ENCODE measurements at places on chromosomes 13 and 19.

GRCh38 chr13:20457670-20458069 is 68.0 kb downstream of the CRYL1 start:
- DNase-seq: no peak

DNA sequence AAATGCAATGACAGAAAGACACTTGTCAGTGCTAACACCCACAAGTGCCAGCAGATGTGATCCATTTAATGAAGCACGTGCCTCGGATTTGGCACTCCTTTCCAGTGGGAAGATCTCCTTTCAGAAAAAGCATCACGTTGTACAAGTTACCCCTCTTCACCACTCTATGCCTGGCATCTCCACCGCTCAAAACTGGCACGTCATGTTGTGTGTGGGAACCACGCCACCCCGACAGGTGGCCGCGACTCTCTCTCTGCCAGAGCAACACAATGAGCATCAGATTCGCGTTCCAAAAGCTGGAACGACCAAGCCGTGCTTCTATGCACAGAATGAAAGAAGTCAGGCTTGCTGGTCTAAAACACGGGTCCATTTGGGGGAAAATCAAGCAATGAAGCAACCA is 24.3 kb downstream of the TMTC4 start:
- DNase-seq: no peak

GRCh38 chr19:39372047-39372802 is 18.7 kb downstream of the PAF1 start:
- DNase-seq: no peak

DNA sequence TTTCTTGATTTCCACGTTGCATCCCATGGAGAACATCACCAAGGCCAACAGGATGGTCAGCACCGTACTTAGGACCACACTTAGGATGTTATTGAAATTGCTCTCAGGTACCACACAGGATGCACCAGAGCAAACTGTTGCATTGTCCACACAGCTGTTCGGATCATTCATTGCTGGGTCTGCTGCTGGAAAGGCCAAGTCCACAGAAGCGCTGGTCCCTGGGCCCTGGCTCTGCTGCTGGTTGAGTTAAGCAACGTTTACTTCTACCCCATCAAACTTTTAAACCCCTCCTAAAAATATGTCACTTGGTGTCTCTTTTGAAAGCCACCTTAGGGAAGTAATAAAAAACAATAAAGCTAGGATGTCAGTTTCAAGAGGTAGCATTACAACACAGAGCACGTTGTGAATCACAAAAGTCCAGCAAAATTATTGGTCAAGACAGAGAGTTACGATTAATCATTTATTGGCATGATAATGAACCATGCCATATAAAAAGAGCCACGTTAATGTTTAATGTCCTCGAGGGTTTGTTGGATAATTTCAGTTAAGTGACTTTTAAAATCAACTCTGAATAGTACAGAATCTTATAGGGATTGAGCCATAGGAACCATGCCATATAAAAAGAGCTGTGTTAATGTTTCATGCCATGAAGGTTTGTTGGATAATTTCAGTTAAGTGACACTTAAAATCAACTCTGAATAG is at the start of gene SLC10A2:
SLC10A2 (minus strand) TSS at position 339 of the 702 bp plus-strand sequence; CDS start at position 171, 168 bp downstream.
- DNase-seq: no peak

DNA sequence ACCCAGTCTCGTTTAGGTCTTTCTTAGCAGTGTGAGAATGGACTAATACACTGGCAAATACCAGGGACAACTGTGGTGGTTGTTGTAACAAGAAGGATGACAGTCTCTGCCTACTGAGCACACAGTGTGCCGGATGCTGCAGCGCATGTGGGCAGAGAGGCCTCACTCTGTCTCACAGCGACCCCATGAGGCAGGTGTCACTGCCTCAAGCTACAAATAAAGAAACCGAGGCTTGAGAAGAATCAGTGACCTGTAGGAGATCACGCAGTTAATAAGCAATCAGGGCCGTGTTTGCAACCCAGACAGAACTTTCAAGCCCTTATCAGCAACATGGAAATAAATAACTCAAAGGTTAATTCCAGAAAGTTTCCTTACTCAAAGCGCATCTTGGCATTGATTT is 40.5 kb upstream of the GAS6 start:
- peak; percentile 59 for DNase-seq

DNA sequence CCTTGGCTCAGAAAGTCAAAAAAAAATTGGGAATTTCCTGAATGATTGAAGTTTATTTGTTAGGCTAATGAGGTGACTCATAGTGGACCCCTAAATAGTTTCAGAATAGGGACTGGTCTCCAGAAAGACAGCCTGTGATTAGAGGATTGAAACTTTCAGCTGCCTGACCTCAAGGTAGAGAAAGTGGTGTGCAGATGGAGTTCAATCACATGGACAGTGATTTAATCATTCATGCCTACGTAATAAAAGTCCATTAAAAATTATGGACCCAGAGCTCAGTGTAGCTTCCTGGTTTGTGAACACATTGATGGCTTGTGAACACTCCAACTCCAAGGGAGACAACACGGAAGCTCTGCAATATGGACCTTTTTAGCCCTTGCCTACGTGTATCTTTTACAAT is 533.2 kb upstream of the PCDH9 start:
- no peak for DNase-seq

DNA sequence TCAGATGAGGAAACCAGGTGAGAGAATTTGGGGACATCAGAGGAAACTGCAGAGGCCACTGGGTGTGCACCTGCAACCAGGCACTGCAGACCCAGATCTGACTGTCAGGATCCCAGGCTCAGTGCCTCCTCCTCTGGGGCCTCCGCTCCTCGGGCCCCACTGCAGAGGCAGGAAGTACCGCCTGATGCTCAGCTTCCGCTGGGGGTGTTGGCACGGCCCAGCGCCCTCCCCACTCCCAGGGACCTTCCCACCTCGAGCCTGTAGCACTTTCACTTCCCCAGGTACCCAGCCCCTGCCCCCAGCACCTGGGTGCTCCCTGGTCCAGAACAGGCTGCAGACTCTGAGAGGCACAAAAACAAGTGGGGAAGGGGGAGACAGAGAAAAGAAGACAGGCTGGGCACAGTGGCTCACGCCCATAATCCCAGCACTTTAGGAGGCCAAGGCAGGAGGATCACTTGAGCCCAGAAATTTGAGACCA is 1.4 kb upstream of the CD37 start:
- peak; percentile 73 for DNase-seq

GRCh38 chr19:2150794-2151338 is 500 bp downstream of the AP3D1 start:
- DNase-seq: peak; percentile 13

- no peak for DNase-seq
Observed at GRCh38 chr13:85541476-85541875, 257.7 kb downstream of the SLITRK6 start.

DNA sequence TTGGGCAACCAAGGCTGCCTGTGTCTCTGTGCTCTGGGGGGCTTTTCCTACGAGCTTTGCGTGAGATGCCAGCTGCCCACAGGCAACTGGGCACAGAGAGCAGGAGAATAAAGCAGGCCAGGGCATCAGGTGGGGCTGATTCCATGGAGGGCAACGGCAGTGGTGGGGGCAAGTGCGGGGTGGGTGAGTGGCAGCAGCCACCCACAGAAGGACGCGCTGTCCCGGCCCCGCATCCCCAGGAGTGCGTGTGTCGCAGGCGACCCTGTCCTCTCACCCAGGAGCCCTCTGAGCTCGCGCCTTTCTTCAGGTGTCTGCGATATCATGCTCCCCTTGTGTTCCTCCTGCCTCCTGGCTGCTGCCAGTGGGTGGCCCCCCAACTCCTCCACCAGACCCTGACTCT is 67.4 kb downstream of the MCF2L start:
- DNase-seq: no peak

- DNase-seq: no peak
Observed at GRCh38 chr19:40512473-40513344, 45.9 kb downstream of the SPTBN4 start.

GRCh38 chr19:17784201-17785008 is 10.5 kb upstream of the B3GNT3 start:
- DNase-seq: peak; percentile 88

- DNase-seq: no peak
Observed at GRCh38 chr19:55209693-55210472, 582 bp upstream of the PTPRH start.

GRCh38 chr13:112510002-112510780 is 77.8 kb downstream of the TUBGCP3 start:
- DNase-seq: peak; percentile 38

DNA sequence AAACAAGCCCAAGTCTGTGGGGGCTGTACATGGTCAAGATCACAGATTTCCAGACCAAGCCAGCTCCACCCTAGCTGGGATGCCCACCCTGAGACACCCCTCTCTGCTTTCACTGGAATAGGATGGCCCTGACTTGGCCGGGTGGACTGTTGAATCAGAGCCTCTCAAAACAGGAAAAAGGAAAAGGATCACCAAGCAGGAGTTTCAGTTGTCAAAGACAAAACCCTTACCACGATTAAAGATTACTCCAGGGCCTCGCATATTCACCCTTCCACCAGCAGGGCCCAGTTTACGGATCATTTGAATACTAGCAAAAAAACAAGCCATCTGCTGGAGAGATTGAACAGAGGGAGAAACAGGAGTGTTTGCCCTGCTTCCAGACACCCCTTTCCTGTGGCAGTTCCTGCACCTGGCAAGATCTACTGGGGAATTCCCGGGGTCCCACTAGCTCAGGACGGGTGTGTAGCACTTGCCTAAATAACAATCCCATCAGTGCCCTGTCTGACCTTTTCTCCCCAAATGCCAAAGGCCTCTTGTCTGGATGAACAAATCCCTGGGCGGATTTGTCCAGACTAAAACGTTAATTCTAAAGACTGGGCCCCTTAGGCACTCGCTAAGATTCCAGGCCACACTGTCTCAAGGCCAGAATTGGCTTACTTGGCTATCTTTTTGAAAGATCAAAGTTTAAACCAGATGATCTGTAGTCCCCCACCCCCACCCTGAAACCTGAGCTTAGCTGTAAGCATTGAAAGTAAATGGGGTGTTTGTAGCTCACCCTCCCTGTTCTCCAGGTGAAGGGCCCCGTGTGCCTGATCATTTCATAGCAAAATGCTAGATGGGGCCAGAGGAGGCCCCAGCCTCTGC is 38.4 kb downstream of the ACTN4 start:
- no peak for DNase-seq

- DNase-seq: no peak
Observed at GRCh38 chr13:91272235-91272777, 75.2 kb upstream of the MIR17HG start.

DNA sequence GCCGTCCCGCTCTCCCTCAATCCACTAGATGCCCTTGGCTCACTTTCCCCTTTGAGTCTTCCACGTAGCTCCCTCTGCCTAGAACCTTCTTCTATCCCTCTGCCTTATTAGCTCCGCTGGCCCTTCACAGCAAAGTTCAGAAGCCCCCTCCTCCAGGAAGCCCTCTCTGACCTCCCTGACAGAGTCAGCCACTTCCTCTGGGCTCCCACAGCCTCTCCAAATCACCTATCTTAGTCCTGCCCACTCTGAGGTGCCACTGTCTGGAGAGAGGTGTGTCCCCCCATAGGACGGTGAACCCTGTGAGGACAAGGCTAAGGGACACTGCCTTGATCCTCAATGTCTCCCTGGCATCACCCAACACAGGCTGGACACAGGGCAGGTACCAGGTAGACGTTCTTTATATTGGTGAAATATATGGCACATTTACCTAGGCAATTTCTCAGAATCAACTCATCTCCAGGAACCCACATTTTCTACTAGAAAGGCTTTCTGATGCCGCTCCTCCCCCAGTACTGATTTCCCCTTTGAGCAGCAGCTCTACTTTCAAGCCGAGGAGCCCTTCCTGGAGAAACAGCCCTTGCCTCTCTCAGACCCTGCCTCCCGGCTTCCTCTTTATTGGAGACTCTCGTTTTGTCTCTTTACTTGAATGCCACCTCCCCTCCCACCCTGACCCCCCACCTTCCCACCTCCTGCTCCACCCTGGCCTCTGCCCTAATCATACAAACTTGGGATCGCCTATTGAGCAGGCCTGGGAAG is 3.4 kb upstream of the TGFB1 start:
- DNase-seq: no peak

GRCh38 chr19:46385636-46386035 is 27.7 kb downstream of the CCDC8 start:
- DNase-seq: no peak

DNA sequence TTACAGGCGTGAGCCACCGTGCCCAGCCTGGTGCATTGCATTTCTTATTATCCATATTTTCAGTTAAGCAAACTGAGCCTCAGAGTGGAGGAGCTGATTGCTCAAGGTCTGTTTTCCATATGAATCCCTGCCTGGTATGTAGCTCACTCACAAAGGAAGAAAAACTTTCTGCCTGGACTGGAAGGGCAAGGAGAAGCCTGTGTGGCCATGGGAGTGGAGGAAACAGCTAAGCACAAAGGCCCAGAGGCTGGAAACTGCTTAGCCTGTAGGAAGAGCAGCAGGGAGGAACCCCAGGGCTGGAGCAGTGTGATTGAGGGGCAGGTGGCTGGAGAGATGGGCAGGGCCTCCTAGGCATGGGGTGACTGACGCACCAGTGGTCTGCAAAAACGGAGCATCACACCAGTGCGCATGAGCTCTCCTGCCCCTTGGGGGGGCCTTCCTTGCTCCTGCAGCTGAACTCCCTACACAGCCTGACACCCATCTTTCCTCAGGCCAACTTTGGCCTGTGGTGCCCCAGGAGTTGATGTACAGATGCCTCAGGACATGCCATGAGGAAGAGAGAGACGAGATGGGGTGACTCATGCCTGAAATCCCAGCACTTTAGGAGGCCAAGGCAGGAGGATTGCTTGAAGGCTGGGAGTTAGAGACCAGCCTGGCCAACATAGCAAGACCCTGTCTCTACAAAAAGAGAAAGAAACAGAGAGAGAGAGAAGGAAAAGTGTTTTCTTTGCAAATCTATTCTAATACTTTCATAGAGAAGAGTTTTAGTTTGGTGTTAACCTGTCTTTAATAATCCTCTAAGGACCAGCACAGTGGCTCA is 2.8 kb upstream of the HNRNPM start:
- DNase-seq: no peak

GRCh38 chr19:19321141-19321577 is 530 bp downstream of the MAU2 start:
- DNase-seq: no peak

- no peak for DNase-seq
Observed at GRCh38 chr13:95160112-95160906, 140.9 kb downstream of the ABCC4 start.

- DNase-seq: no peak
Observed at GRCh38 chr19:18020212-18021085, 12.5 kb downstream of the ARRDC2 start.

DNA sequence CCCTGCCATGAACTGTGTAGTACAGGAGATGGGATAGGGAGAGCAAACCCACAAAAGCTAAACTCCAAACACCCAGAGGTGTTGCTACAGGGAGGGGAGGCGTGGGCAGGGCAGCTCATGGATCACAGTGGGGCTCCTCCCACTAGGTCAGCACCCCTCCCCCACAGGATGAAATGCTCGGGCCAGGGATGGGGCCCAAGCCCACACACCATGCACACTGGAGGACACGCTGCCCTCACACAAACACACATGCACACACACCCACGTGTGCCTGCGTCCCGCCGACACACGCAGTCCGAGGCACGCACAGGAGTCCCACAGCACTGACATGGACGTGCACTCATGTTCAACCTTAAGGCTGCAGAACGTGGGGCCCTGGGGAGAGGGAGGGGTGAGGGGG is 6.0 kb upstream of the CCNP start:
- DNase-seq: no peak
